Stimulated activated naive CD4-positive, alpha-beta T cell (primary cell): ENCODE measurements at places on chromosomes 16 and 17.

DNA sequence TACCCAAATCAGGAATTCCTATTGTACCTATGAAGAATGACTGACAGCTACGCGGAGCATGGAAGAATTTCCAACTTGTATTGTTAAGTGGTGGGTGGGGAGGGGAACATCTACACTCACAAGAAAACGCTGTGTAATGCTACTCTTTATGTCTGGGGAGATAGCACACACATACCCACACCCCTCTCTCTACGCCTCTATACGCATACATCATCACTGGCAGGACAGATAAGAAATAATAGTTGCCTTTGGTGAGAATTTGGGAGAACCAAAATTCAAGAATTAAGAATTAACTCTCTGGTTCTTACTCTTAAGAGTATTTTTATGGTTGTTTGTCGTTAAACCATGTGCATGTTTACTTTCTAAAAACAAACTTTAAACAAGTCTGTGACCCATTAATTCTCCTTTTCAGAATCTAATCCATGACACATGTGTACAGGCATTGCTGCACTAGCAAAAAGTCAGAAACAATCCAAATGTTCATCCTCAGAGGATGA is 33.9 kb downstream of the CREBBP start:
- no peak for DNase-seq

DNA sequence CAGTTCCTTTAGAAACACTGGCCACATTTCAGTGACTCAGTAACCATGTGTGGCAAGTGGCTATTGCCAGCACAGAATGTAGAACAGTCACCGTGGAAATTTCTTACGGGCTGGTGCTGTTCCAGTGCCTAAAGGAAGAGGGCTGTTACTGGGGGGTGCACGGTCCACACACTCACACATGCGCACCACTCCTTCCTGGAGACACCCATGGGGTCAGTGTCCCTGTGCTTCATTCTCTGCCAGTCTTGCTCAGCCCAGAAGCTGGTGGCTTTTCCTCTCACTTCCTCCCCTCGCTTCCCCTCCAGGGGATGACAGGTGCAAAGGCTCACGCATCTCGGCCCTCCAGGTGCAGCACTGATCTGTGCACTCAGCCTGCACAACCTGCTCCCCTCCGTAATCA is 115.6 kb downstream of the CCDC182 start:
- DNase-seq = no peak

DNA sequence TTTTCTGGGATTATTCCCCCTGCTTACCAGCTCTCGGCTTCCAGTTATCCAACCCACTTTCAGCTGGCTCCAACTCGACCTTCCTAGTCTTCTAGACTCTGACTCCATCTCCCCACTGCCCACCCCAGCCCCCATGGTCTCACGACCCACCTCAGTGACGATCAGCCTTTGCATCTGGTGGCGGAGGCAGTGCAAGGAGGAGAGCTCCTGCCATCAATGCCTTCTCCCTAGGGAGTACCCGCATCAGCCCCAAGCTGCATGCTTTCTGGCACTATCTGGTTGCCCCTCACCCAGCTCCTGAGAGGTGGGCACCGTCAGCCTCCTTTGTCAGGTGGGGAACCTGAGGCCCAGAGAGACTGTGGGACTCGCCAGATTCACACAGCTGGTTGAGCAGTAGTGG is 72.6 kb upstream of the RPL38 start:
- no peak for DNase-seq

DNA sequence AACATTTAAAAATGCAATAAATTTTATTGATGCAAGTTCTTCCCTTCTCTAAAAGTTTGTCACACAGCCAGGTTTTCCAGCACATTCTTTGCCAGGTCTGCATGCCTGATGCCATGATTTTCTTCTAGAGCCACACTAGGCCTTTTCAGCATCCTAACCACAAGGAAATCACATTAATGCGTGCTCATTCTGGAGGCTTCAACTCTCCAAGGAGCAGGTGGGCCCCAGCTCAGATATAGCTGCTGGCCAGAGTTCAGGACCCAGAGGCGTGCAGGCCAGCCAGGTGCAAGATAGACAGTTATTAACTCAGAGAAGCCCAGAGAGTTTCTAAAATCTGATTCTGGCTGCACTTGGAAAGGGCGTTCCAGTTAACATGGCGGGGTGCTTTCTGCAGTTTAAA is 124.5 kb upstream of the MAF start:
- no peak for DNase-seq

GRCh38 chr16:11966173-11966572 is 1.2 kb downstream of the TNFRSF17 start:
- DNase-seq = no peak

GRCh38 chr16:84443166-84443802 is 61.2 kb downstream of the MEAK7 start:
- no peak for DNase-seq

- DNase-seq = no peak
Observed at GRCh38 chr16:81237282-81237681, 1.2 kb upstream of the BCO1 start.

DNA sequence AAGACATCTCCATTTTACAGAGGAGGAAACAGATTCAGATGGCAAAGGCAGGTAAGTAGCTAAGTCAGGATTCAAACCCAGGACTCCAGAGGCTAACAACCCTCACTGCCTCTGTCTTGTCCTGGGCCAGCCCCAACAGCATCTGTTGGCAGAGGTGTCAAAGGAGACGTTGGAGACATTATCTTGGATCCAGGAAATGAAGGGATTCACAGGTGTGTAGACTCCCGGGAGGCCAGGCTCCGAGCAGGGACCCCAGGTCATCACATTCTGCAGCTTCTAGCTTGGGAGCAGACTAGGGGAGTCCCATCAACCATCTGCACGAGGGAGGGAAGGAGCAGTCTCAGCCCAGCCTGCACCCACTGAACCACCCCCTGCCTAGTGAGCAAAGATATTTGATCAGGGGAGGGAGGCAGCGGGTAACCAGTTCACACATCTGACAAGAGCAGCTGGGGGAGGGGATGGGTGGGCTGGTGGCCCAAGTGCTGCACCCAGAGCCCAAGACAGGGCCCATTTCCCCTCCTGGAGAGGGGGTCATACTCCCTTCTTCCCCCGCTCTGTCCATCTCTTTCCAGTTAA is 1.0 kb upstream of the B9D1 start:
- no peak for DNase-seq

- DNase-seq = no peak
Observed at GRCh38 chr17:58488428-58488890, 251 bp upstream of the HSF5 start.

DNA sequence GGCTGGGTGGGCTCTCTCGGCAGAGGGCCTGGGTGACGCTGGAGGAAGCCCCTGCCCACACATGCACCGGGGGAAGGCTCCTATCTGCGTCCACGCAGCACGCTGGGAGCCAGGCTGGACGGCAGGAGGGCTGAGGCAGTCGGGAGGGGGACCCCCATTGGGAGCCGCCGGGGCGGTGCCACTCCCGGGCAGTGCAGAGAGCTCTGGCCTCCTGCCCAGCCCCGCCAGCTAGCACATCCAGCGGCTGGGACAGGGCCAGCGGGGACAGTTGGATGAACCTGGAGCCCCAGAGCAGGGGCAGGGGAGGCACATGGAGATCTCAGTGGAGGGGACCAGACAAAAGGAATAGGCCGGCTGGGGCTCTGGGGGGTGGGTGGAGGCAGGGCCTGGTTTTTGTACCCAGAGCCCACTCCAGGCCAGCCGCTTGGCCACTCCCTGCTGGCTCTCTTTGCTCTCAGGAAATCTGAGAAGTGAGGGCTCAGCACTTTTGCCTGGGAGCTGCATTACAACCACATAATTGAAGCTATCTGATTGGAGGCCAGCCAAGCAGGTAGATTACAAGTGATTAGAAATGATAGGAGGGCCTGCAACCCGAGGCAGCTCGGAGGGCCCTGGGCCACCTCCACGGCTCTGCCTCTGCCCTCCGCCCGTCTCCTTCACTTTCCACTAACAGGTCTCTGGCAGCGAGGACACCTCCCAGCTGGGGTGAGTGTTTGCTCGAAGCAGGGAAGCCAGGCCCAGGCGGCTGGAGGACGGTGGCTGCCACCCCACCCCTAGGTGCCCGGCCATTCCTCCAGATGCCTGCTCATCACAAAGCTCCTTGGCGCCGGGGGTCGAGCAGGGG is 40.1 kb downstream of the ENGASE start:
- no peak for DNase-seq

DNA sequence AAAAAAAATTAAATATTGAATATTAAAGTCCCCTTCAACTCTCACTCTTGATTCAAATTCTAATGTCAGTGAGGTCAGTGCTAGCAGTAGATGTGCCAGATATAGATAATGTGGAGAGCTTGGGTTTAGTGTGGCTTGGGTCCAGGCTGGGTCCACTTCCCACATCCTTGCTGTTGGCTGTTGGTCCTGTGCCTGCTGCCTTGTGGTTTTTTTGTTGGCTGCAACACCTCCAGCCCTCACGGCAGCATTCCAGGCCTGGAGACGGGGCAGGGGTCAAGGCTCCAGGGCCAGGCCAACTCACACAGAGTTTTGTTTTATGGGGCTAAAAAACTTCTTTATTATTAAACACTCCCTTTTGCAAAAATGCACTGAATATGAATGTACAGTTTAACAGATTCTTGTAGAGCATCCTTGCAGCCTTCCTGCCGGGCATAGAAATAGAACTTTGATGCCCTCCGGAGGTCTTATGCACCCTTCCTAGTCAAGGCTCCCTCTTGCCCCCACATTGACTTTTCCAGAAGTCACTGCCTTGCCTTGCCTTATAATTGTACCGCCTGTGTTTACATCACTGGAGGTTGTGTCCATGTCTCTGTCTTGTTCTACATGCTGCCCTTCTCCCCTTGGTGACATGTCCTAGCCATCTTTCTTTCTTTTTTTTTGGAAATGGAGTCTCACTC is 25.5 kb upstream of the MYO15B start:
- DNase-seq = no peak

GRCh38 chr17:70825321-70826125 is 656.2 kb downstream of the KCNJ2 start:
- DNase-seq = no peak

DNA sequence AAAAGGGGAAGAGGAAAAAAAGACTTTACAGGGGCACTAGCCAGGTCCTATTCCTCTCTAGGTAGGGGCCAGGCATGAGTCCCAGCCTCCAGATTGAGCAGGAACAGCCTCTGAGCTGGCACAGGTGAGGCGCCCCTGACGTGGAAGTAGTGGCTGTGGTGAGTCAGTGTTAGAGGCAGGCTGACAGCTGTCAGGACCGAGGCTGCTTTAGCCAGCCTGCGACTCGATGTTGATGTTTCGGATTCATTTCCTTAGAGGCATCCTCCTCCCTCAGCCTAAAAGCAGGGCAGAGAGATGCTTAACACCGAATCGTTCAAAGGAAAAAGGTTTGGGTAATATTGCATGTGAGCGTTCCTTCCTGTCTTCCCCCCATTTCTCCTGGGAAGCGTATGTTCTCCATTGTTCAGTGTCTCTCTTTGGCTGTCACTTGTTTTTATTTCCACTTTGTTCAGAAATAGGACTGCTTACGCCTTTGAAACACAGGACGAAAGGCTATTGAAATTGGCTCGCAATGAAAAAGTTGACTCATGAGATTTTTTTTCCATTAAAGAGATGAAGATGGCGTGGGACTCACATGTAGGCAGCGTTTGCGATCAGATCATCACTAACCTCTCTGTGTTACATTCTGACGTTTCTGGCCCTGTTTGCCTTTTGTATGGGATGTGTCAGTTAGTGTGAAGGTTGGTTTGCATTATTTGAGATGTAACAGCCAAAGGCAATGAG is 1.3 kb downstream of the KIAA0513 start:
- DNase-seq = peak; percentile 46

DNA sequence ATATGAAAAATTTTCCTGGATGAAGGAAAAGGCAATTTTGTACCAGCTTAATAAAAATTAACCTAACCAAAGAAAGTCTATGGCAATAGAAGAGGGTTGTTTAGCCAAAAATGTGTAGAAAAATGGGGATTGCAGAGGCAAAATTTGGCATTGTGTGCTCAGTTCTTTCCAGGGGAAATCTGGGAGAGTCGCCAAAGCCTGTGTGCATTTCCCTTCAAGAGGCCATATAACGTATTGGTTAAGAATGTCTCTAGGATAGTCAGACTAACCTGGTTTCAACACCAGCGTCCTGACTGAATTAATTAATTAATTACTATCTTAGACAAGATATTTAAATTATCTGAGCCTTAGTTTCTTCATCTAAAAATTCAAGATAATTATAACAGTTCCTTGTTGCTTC is 44.8 kb upstream of the HLF start:
- no peak for DNase-seq

- no peak for DNase-seq
Observed at GRCh38 chr17:64356776-64357175, 33.9 kb downstream of the PECAM1 start.

- DNase-seq = no peak
Observed at GRCh38 chr16:78884204-78884603, 716.3 kb downstream of the MAF start.

DNA sequence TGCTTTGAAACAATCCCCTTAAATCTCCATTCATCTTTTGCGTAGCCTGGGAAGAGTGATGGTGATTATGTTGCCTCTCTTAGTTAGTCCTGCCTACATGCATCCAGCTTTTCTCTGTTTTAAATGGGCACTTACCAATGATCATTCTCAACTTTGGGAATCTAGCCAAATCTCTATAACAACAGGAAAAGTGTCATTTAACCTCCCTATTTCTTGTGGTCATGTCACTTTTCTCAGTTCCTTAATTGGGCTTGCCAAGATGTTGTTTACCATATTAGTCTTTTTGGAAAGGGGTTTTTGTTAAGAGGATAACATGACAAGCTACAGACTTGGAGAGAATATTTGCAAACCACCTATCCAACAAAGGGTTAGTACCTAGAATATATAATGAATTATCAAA is 15.6 kb upstream of the CLEC10A start:
- no peak for DNase-seq

- DNase-seq = no peak
Observed at GRCh38 chr17:36203335-36203734, 6.8 kb upstream of the CCL3L1 start.

DNA sequence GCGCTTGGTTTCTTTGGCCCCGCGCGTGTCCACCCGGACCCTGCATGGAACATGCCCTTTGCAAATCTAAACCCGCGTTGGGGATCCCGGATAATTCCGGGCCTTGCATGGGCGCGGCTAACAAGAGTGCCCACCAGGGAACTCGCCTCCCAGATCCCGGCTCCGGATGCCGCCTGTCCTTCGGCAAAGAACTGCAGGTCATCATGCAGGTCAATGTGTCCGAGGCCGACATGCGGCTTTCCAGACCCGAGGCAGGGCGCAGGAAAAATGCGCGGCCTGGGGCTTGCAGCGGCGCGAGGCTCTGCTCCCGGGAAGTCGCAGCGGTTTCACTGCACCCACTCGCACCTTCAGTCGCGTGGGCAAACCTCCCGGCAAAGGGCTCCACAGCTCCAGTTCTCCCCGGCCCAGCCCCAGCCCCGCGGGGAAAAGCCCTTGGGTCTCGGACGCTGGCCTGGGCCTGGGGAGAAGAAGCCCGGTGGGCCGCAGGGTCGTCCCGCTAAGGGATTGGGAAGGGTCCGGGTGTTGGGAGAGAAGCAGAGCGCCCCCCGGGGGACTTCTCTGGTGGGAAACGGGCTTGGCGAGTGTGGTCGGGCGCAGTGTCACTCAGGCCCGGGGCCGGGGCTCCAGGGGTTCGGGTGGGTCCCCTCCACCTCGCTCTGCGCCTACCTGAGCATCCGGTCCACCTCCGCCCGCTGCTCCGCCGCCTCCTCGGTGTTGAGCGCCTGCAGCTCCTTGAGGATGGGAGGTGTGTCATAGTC is 805 bp downstream of the HNF1B start:
- no peak for DNase-seq
